Small intestine (tissue), 16 donors: ENCODE measurements at places on chromosomes 3 and 15.

DNA sequence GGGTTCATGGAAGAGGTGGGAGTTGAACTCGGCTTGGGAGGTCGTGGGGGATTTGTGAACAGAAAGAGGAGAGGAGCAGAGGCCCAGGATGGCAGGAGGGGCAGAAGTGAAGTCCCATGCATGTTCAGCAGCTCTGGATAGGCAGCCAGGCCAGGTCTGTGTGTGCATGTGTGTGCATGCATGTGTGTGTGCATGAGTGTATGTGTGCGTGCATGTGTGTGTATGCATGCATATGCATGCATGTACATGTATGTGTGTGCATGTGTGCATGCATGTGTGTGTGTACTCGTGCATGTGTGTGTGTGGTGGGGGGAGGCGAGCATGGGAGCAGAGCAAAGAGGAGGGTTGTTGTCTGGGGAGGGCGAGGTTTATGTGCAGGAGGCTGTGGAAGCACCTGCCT is 178.4 kb downstream of the RPLP1 start:
- DNase-seq: no peak

DNA sequence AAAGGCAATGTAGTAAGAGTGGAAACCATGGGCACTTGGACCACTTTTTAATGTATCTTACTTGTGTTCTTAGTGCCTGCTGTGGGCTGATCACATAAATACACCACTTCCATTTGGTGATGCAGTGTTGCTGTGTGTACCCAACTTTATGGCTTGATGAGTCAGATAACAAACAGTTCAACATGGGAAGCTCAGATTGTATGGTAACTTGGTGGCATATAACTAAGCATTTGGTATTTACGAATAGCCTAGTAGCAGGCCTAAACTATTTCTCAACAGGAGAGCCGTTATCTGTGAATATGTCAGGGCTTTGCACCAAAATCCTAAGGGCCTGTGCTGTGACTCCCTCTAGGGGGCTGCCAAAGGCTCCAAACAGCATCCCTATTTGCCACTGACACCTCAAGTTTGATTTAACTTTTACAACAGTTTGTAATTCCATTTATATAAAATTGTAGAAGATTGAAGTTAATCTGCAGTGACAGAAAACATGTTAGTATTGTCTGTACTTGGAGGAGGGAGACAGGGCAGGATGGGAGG is 640.4 kb upstream of the CADM2 start:
- DNase-seq: no peak

DNA sequence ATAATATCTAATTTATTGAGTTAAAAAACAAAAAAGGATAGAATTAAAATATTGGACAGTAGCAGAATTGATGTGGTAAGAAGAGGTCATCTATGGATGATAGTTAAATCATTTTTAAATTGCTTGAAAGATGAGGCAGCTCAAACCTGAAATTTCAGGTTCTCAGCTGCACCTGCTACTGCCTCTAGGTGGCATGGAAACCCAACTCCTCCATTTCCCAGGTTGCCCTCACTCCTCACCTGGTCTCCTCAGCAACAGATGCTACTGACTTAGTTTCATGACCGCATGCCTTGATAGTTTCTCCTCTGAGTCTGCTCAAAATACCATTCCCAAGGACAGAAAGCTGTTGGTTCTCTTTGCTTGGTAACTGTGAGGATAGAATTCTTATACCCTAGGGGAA is 148.1 kb downstream of the ABHD5 start:
- DNase-seq: no peak

GRCh38 chr3:119292666-119293065 is 1.5 kb upstream of the ARHGAP31 start:
- DNase-seq: no peak

DNA sequence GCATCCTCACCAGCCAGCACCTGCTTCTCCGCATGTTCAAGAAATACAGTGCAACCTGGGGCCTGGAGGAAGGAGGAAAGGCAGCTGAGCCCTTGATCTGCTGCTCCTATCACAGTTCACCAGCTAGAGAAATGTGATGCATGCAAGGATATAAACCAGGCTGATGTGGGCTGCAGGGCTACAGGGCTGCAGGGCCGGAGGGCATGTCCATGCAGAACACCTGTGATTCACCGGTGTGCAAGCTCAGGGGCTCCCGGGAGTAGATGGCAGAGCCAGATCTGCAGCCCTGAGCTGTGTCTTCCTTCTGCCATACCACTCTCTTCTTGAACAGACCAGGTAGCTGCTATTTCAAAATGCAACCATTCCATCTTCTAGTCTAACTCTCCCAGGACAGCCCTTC is 84.9 kb downstream of the HMG20A start:
- DNase-seq: no peak

DNA sequence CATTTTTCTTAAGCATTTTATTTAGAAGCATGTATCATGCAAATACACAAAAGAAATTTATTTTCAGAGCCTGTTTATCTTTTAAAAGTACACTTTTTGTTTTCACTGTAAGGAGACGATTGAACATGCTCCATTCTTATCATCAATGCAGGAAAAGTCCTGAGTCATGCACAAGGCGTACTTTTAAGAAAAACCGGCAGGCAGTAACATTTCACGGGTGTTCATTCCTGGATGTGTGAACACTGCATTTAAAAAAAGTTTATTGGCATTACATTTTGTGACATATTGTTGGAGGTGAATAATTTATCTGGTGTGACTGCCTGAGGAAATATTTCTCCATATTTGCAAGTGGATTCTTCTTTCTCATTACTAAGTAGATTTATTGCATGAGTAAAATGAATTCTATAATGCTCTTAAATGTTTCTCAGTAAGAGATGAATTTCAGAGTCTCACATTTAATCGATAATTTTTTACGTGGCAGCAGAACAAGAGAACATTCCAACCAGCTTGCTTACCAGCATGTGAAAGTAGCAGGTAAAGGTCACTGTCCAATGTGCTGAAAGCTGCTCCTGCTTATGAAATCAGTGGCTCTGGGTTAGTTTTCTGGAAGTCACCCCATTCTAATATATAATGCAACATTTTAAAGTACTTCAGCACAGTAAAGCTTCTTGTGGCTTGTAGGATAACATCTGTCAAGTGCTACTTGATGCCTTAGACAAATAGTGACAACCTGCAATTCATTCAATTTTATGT is 87.0 kb downstream of the SV2B start:
- no peak for DNase-seq

GRCh38 chr3:115990669-115991068 is 367.4 kb downstream of the GAP43 start:
- no peak for DNase-seq

DNA sequence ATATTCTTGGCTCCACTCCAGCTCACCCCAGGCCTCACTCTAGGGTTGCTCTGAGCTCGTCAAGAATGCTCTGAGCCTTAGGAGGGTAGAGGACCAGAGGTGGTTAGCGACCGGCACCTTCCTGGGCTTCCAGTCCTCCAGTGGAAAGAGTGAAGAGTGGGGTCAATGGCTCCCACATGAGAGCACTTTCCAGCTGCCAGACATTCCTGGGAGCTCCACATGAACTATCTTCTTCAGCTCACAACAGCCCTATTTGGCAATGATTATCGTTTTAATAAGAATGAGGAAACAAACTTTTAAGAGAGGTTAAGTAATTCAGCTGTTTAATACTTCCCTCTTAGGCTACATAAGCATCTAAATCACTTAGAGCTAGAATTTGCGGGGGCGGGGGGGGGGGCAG is 139.3 kb downstream of the STT3B start:
- no peak for DNase-seq

- DNase-seq: no peak
Measured at GRCh38 chr15:90550919-90551318, 21.2 kb downstream of the CRTC3 start.

DNA sequence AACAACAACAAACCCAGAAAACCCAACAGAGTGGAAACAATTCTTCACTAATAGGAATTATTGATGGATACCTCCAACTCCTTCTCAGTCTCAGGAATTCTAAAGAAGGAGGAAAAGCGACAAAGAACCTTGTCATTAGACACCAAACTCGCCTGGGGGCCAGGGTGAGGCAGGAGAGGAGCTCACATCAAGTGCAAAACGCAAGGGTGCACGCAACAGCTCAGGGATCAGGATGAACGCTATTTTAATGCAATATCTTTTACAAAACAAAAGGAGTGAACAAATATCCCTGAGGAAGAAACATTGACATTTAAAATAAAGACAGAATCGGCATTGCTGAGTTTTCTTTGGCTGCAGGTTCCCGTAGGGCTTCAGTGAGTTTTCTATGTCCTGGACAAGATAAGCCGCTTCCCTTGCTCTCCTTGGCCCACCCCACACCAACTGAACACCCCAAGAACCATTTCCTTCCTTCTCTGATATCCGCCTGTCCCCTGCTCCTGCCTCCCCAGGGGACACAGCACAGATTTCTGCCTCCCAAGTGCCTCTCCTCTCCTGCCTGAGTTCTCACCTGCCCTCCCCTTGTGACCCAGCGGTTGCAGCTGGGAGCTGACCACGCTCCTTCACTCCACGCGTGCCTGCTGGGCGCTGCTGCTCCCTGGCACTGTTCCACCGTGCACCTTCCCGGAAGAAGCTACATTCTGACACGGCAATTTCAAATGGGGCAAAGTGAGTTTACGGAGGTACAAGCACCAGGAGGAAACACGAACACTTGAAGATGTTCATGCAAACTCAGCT is 63.0 kb downstream of the ATP10A start:
- DNase-seq: no peak

DNA sequence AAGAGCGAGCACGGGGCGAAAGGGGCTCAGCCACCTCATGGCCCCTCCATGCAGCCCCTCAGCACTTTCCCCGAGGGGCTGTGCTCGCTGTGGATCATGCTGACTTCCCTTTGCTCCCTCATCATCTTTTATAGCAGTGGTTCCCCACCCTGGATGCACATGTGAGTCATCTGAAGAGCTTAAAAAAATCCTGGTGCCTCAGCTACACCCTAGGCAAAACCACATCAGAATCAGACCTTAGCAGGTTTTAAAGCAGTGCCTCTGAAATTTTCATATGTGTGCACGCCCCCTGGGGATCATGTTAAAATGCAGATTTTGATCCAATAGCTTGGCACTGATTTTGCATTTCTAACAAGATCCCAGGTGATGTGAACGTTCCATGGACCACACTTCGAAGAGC is 50.9 kb downstream of the FEM1B start:
- no peak for DNase-seq

GRCh38 chr15:88989578-88989977 is 76.4 kb upstream of the MFGE8 start:
- no peak for DNase-seq

- no peak for DNase-seq
Measured at GRCh38 chr3:192223815-192224214, 503.5 kb downstream of the FGF12 start.

- no peak for DNase-seq
Measured at GRCh38 chr3:24154781-24155180, 209.7 kb downstream of the NR1D2 start.

GRCh38 chr3:41129731-41130130 is 69.6 kb upstream of the CTNNB1 start:
- no peak for DNase-seq

- DNase-seq: no peak
Measured at GRCh38 chr3:99483841-99484240, 154.6 kb upstream of the COL8A1 start.

DNA sequence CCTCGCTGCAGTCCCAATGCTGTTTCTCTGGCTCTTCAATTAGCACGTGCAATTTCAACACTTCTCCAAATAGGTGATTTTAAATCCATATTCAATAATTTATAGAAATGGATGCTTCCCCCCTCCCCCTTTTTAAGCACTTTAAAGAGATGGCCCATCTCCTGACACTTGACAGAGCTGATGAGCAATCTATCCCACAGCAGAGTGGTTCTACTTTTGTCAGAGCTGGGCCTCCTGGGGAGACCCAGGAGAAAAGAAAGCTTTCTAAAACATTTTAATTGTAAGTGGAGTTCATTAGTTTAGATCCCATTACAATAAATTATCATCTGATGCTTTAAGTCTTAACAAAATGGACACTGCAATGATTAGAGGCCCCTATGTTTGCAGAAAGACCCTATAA is 127.7 kb downstream of the SHQ1 start:
- DNase-seq: no peak
